Dermis blood vessel endothelial cell (primary cell): ENCODE measurements at places on chromosomes 5 and 9.
A peak's percentile ranks its signal among the peaks of the same experiment; 100 is the strongest.

GRCh38 chr5:149409268-149409948 is 30.3 kb upstream of the IL17B start:
- no peak for DNase-seq

- peak; percentile 7 for DNase-seq
Measured at GRCh38 chr5:174532455-174533453, 191.6 kb upstream of the MSX2 start.

DNA sequence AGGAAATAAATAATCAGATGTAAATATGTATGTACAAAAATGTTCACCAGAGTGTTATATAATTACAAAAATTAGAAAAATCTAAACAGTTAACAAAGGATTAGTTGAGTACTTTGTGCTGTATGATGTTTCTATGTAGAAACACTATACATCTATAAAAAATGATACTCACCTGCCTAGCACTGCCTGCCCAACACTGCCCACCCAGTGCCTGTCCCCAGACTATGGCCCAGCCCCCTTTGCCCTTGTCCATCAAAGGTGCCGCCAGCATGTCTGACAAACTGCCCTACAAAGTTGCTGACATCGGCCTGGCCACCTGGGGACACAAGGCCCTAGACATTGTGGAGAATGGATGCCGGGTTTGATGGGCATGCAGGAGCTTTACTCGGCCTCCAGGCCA is 6.1 kb upstream of the MEGF9 start:
- no peak for DNase-seq

GRCh38 chr5:17132444-17133083 is 84.9 kb upstream of the BASP1 start:
- peak; percentile 73 for DNase-seq

DNA sequence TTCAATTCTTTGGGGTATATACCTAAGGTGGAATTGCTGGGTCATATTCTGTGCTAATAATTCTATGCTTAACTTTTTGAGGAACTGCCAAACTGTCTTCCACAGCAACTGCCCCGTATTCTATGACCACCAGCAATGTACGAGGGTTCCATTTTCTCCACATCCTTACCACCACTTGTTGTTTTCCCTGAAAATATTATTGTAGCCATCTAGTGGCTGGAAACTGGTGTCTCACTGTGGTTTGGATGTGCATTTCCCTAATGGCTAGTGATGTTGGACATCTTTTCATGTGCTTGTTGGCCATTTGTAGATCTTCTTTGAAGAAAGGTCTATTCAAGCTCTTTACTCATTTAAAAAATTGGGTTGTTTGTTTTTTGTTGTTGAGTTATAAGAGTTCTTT is 30.7 kb downstream of the MSX2 start:
- no peak for DNase-seq

DNA sequence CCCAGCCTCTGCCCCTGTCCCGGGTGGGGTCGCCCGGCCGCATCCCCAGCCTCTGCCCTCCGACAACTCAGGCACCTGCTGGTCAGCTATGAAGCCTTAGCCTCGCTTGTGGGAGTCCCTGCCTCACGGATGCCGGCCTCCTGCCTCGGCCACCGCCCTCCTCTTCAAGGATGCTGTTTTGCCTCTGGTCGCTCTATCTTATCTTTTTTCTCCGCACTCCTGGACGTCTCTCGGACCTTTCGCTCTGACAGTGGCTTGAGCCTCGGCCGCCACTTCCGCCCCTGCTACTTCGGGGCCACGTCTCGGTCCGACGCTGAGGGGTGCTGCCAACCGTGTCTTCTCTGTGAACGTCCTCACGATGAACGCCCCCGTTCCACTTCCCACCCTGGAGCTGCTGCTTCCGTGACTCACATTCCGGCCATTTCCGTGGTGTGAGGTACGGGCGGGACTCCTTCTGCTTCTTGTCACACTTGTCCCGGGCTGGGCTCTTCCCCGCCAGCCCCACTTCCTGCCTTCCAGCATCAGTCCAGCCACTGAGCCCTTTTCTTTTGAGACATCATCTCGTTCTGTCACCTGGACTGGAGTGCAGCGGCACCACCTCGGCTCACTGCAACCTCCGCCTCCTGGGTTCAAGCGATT is 26.3 kb downstream of the SLC9A3 start:
- no peak for DNase-seq
